Activated CD8-positive, alpha-beta memory T cell treated with anti-CD3 and anti-CD28 coated beads, Interleukin-2, amount 10 ng/mL, durations not matched to agents 7 days and 5 days (primary cell): ENCODE measurements at places on chromosomes 11 and 22. TPM values are rescaled to one million over a fixed set of nuclear protein-coding genes. Genes with fewer than 3 reads are reported as not detected.

DNA sequence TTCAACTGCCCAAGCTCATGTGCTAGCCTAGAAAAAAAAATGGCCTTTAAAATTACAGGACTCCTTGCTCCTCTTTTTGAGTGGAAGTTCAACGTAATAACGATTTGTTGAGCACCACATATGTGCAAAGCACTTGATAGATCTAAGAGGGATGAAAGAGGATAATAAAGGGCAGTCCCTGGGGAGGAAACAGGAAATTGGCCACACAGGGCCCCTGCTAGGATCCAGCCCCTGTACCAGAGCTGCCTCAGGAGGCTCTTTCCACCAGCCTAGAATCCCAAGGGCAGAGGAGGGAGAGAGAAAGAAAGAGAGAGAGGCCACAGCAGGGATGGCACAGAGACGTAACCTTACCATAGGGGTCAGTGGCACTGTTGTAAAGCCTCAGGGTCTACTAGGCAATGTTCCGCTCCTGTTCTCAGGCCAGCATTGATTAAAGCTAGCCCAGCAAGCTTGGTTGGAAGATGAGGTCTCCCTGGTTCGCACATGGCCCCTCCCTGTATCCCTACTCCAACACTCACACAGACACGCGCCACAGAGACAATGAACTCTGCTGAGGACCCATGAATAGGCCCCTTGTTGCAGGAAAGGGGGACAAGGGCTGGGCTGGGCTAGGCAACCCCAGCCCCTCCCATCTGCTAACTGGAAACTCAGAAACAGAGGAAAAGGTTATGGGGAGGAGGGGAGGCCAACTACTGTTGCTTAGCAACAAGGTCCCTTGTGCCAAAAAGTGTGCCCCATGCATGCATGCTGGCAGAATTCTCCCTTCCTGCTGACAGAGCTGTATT, at the start of gene TMPRSS5:
TMPRSS5 (minus strand) TSS at position 438 of the 785 bp plus-strand sequence; CDS start at position 354, 84 bp downstream.
- no peak for DNase-seq
- H3K27ac ChIP-seq = no peak within 1 kb of the TSS
- peaks cover 16% of the 10 kb centered on the region for H3K36me3 ChIP-seq
- H3K27me3 ChIP-seq = no peaks in the 10 kb centered on the region

The KLHL22 gene
- total RNA-seq = 27.5 TPM

The ART1 gene
- not detected for total RNA-seq

The XKR3 gene
- total RNA-seq = not detected

The UBQLN3 gene
- total RNA-seq = not detected

The SRSF8 gene
- 23.9 TPM for total RNA-seq

The BTBD18 gene
- total RNA-seq = not detected

The TRIM29 gene
- total RNA-seq = not detected
